HS-27A (cell line): ENCODE measurements at places on chromosomes 2 and 18.

- no peak for DNase-seq
Measured at GRCh38 chr2:92073815-92074548, 2797.2 kb upstream of the TEKT4 start.

- no peak for DNase-seq
Measured at GRCh38 chr2:129056959-129057317, 738.3 kb upstream of the HS6ST1 start.

DNA sequence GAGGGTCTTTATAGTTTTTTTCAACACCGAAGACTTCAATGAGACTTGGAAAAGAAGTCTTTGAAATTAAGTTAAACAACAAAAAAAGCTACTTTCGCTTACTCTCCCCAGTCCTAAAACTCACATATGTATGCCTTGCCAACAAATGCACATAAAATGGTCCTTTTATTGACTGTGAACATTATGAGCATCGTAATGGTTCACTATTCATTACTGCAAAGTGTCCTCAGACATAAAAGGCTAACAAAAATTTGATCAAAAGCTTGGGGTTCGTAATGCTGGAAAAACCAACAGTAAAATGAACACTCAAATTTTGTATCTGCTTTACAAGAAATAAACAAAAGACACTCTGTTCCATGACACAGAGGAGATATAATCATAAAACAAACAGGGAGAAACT lies 285.3 kb upstream of the SLC8A1 start:
- no peak for DNase-seq

GRCh38 chr18:68288408-68288807 lies 426.5 kb downstream of the TMX3 start:
- no peak for DNase-seq

GRCh38 chr2:117553448-117553847 lies 261.0 kb upstream of the DDX18 start:
- no peak for DNase-seq
